Eye (tissue), 1 donor: ENCODE measurements at places on chromosomes 1 and 21.
A peak's percentile ranks its signal among the peaks of the same experiment; 100 is the strongest.

DNA sequence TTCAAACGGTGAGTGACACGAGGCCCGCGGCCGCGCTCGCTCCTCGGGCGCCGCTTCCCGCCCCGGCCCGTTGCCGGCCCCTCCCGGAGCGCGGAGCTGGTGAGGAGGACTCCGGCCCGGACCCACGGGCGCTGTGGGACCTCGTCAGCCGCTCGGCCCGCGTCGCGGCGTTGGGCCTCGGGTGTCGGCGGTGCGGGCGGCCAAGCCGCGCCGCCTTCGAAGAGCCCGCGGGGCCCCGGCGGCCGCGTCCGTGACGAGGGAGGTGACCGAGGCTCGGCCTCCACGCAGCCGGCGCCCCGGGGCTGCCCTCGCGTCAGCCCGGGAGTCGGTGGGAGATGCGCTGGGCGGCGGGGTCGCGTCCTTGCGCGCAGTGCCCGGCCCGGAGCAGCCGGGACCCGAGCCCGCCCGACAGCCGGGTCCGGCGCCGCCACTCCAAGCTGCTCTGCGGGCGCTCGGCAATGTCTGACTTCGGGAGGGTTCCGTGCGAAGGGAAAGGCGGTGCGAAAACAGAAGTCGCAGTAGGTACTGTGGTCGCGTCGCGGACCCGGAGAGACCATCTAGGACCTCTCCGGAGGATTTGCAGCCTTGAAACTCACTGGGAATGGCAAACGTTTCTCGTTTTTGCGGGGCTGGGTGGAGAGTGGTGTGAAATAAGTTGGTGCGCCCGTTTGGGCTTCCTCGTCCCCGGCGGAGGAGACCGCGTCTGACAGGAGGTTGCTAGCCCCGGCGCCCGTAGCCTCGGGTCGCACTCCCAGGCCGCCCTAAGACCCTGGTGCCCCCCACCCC lies 829 bp downstream of the SPEN start:
- DNase-seq: peak; percentile 73

- peak; percentile 8 for DNase-seq
These were observed 60.4 kb downstream of the ITPKB start for GRCh38 chr1:226678701-226679100.

- DNase-seq: no peak
These were observed 269.7 kb downstream of the PTBP2 start for GRCh38 chr1:96991261-96991660.

DNA sequence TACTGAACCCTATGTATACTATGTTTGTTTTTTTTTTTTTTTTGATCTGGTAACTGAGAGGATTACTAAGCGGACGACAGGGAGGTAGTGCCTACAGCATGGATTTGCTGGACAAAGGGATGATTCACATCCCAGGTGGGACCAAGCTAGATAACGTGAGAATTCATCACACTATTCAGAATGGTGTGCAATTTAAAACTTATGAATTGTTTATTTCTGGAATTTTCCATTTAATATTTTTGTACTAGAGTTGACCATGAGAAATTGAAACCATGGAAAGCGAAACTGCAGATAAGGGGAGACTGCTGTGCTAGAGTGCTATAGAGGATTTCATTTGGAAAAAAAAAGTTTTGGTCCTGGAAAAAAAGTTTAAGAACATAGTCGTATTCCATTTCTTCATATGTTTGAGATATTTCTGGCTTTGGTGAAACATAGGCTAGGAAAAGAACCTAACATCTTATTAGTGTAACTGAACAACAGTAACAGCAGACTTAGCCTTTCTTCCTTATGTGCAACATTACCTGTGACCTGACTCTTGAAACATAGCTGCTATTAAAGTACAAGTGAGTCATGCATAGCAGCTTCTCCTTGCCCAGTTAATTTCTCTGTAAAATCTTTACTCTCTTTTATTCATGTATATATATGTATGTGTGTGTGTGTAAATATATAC lies 202.5 kb downstream of the FGGY start:
- DNase-seq: no peak

DNA sequence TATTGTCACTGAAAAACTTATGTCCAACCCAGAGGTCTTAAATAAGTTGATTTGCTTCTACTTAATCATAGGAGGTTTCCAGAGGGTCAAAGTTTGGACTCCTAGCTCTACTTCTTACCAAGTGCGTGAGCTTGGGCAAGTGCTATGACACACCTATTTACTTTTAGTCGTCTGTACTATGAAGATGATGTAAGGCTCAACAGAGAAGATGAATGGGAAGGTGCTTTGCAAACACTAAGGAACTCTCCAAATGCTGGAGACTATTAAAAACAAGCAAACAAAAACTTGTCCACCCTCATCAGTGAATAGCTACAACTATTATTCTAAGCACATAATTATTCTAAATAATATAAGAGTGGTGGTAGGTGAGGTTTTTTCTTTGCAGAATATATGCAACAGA lies 232.3 kb upstream of the USP24 start:
- no peak for DNase-seq

GRCh38 chr1:203589171-203589570 lies 37.5 kb upstream of the ATP2B4 start:
- peak; percentile 63 for DNase-seq

GRCh38 chr1:42593486-42594100 lies 64.6 kb upstream of the PPIH start:
- no peak for DNase-seq

DNA sequence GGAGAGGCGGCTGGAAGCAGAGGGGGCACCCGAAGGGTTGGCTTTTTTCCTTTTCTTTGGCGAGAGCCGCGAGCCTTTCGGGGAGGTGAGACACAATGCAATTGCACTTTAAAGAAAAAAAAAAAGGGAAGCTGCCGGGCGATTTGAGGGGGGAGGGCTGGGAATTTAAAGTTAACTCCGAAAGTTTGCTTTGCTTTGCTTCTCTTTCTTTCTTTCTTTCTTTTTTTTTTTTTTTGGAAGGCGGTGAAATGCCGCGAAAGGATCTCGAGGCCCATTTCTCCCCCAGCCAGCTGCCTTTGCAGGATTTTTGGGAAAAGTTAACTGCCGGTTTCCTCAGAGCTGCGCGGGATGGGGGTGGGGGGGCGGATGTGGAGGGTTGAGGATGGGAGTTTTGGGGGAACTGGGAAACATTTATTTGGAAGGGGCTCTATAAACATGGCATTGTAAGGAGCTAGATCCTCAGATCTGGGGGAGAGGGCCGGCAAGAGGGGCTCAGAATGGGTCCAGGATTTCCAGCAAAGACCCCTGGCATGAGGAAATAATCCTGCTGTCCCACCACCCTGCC lies 997 bp downstream of the ZNF362 start:
- DNase-seq: no peak

GRCh38 chr1:199311478-199312262 lies 672.8 kb downstream of the PTPRC start:
- DNase-seq: no peak

GRCh38 chr21:17270229-17270628 lies 242.6 kb upstream of the CXADR start:
- DNase-seq: peak; percentile 82

- peak; percentile 71 for DNase-seq
These were observed 97.7 kb upstream of the SLC25A33 start for GRCh38 chr1:9441451-9442133.

DNA sequence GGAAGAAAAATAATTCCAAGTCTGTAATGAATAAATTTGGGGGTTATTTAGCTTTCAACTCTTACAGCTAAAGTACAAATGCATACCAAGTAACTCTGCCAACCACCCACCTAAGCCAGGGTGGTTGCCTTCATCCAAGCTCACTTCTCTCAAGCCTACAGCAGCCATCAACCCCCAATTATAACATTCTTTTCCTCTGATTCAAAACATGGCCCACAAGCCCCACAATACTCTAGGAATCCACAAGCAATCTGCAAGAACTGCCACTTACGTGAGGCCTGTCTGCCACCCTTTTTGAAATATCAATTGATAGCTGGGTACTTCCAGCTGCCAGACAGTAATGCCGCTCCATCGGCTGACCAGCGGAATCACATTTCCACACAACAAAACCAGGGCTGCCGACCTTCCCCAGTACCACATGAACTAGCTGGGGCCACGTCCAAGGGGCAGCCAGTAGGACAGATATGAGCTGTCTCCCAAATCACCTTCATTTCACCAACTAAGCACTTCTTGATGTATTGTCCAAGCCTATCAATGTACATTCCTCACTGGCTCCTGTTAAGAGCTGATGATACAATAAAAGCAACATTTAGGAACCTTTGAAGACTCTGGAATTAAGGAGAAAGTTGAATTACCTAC lies 3.2 kb downstream of the LBR start:
- DNase-seq: peak; percentile 11

DNA sequence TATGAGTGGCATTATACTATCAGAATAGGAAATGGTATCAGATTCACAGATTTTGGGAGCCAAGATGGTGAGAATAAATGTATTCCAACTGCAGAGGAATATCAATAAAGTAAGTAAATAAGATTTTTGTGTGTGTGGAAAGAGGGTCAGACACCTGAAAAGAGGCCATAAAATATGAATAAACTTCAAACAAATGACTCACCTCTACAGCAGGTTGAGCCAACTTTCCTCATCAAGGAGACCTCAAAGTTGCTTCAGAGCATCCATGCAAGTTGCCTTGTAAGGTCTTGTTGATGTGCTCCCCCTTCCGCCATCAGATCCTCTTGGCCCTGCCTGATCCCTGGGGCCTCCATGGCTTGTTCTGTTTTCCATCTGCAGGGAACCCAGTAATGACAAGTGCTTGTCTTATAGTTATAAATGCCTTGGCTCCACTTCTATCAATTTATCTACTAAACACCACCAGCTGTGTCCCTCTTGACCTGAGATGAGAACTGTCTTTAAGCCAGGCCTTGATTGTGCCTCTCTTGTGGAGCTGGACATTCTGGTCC lies 775.6 kb downstream of the LTN1 start:
- no peak for DNase-seq

DNA sequence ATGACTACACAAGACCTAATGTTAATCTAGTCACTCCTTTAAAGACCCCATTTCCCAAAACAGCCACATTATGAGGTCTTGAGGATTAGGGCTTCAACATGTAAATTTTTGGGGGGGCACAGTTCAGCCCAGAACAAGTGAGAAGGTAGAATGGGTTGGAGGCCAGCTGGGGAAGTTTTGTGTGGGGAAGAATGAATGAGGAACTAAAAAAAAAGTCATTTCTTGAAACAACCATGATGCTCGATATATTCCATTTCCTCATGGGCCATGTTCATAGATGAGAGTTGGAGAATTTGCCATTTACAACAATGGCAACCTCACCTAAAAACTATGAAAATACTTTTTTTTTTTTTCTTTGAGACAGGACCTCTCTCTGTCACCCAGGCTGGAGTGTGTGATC lies 14.5 kb downstream of the NLRP3 start:
- DNase-seq: no peak

DNA sequence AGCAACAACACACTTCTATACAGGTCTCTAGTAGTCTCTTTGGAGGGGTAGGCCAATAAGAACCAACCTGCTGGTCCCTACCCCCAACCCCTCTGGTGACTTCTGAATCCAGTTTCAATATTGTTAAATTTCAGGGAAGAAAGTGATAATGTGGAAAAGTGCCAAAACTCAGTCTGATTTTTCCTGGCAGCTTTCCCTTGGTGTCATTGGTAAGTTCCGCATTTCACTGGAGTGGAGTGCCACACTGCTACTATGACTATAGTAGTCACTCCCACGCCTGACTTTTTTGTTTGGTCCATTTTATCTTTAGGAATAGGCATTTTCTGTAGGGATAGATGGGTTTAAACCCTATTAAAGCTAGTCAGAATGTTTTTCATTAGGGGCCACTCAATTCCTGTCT lies 5.7 kb upstream of the ARID1A start:
- DNase-seq: no peak

GRCh38 chr1:24745711-24746413 lies 615 bp downstream of the CLIC4 start:
- peak; percentile 84 for DNase-seq

GRCh38 chr1:179007233-179007632 lies 18.5 kb upstream of the FAM20B start:
- DNase-seq: no peak

DNA sequence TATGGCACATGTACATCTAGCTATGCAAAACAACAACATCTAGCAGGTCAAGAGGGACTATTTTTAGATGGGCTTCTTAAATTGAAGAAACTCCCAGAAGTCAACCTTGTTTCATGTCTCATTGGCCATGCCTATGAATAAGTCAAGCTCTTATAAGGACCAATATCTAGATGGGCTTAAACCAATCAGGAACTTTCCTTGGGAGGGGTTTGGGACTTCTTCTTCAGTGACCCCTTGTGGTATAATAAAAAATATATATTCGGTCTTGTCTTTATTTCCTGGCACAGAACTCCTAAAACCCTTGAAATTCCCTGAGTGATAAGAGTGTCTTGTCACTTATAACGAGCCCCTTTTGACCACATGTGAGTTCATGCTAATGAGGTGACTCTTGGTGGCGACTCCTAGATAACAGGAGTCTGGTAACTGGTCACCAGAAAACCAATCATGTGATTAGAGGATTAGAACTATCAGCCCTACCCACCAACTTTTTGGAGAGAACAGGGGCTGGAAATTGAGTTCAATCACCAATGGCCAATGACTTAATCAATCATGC lies 218.3 kb downstream of the HHIPL2 start:
- no peak for DNase-seq

- DNase-seq: no peak
These were observed 58.4 kb downstream of the SIPA1L2 start for GRCh38 chr1:232571523-232571922.

GRCh38 chr21:35585878-35586277 lies 474.4 kb downstream of the SETD4 start:
- no peak for DNase-seq

GRCh38 chr1:221923929-221924598 lies 182.2 kb upstream of the DUSP10 start:
- peak; percentile 22 for DNase-seq

DNA sequence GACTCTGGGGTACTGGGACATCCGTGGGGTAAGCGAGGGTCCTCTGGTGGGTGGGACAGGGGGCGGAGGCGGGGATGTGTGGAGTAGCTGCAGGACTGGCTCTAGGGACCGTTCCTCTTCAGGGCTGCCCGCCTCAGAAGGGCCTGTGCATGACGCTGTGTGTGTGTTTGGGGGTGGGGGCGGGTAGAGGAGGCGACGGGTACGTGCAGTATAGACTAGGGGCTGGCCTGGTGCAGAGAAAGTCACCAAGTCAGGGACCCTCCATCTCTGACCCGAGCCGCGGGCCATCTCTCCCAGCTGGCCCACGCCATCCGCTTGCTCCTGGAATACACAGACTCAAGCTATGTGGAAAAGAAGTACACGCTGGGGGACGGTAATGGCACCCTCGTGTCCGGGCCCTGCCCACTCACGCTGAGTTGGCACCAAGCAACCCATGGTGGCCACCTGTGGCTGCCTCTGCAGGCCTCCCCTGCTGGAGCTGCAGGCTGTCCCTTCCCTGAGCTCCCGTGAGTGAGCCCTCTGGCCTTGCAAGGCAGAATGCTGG lies 342 bp downstream of the GSTM5 start:
- no peak for DNase-seq

DNA sequence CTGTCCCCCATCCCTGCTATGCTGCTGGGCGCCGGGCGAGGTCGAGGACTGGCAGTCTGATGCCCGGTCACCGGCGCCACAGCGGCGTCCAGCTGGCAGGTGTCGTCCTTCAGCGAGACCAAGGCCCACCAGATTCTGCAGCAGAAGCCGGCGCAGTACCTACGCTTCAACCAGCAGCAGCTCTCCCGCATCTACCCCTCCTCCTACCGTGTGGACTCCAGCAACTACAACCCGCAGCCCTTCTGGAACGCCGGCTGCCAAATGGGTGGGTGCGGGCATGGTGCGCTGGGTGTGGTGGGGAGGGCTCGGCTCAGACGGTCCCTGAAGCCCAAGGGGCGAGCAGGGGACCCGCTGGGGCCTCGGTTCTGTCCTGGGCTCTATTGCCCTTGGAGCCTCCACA lies 20.7 kb downstream of the PLCH2 start:
- no peak for DNase-seq

- DNase-seq: no peak
These were observed 25.1 kb downstream of the SYNJ1 start for GRCh38 chr21:32702702-32703101.

GRCh38 chr1:228154670-228155571 lies 5.2 kb downstream of the GJC2 start:
- DNase-seq: no peak
